Cardiac ventricle fibroblast (primary cell): ENCODE measurements at places on chromosomes 6 and 20. TPM values are rescaled to one million over a fixed set of nuclear protein-coding genes. Genes with fewer than 3 reads are reported as not detected.

STMND1 gene
- total RNA-seq: not detected in 2 replicates

GTSF1L gene
- total RNA-seq: not detected in 2 replicates

DEFB132 gene
- total RNA-seq: not detected in 2 replicates

AK9 gene
- 1.7 and 2.8 TPM in 2 replicates for total RNA-seq

GPSM3 gene
- total RNA-seq: 1.6 and 1.9 TPM in 2 replicates

SLC26A8 gene
- total RNA-seq: 0.06 TPM in 1 of 2 replicates, not detected in the other

TIAM2 gene
- 2.7 and 4.2 TPM in 2 replicates for total RNA-seq

FKBP1C gene
- 0.37 and 0.39 TPM in 2 replicates for total RNA-seq

C2 gene
- total RNA-seq: 10.4 and 16.9 TPM in 2 replicates

PLEKHG1 gene
- total RNA-seq: 1.9 and 2.9 TPM in 2 replicates

SDC4 gene
- 65.5 and 71.7 TPM in 2 replicates for total RNA-seq

ID4 gene
- 7.7 and 8.6 TPM in 2 replicates for total RNA-seq

KHDC1L gene
- not detected in 2 replicates for total RNA-seq

DDX43 gene
- 0.37 and 2.3 TPM in 2 replicates for total RNA-seq

TRAPPC3L gene
- total RNA-seq: 1.2 TPM in 1 of 2 replicates, not detected in the other

COL9A3 gene
- total RNA-seq: 46.0 and 51.4 TPM in 2 replicates

PACRG gene
- total RNA-seq: 2.7 TPM in 1 of 2 replicates, not detected in the other

CENPW gene
- 0.64 and 0.94 TPM in 2 replicates for total RNA-seq

AKAP7 gene
- 4.0 and 5.9 TPM in 2 replicates for total RNA-seq

TINAG gene
- total RNA-seq: not detected in 2 replicates

TLDC2 gene
- total RNA-seq: not detected in 2 replicates

PABPC1L gene
- 5.1 and 7.4 TPM in 2 replicates for total RNA-seq

TRIM38 gene
- 17.2 TPM in 2 replicates for total RNA-seq

ACTL10 gene
- 2.1 and 2.2 TPM in 2 replicates for total RNA-seq

PRICKLE4 gene
- total RNA-seq: 1.5 and 2.6 TPM in 2 replicates

TM9SF4 gene
- 36.6 and 39.5 TPM in 2 replicates for total RNA-seq

SLC2A10 gene
- 38.2 and 42.0 TPM in 2 replicates for total RNA-seq

CARMIL1 gene
- 15.5 and 20.6 TPM in 2 replicates for total RNA-seq

PPDPF gene
- 75.1 and 118 TPM in 2 replicates for total RNA-seq

EXOC2 gene
- total RNA-seq: 12.3 TPM in 2 replicates

CGA gene
- not detected in 2 replicates for total RNA-seq

RPS6KA2 gene
- total RNA-seq: 198 and 224 TPM in 2 replicates

SIRPA gene
- 21.2 and 21.4 TPM in 2 replicates for total RNA-seq

VGLL2 gene
- total RNA-seq: not detected in 2 replicates

KCNK16 gene
- total RNA-seq: not detected in 2 replicates

CLPSL1 gene
- not detected in 2 replicates for total RNA-seq

SULF2 gene
- 16.9 and 30.5 TPM in 2 replicates for total RNA-seq

CITED2 gene
- total RNA-seq: 173 and 205 TPM in 2 replicates

FAM184A gene
- total RNA-seq: 0.56 and 0.83 TPM in 2 replicates

IMPG1 gene
- total RNA-seq: not detected in 2 replicates

TNFRSF6B gene
- total RNA-seq: 2.5 and 3.1 TPM in 2 replicates

POU5F1 gene
- total RNA-seq: not detected in 2 replicates

CST7 gene
- not detected in 2 replicates for total RNA-seq
